ENCODE measurements at places on chromosomes 1 and 21. TPM values are rescaled to one million over a fixed set of nuclear protein-coding genes. Genes with fewer than 3 reads are reported as not detected.

- H3K27me3 ChIP-seq: no peaks in the 10 kb centered on the region
- no peaks in the 10 kb centered on the region for H3K4me1 ChIP-seq
- no peaks in the 10 kb centered on the region for H3K36me3 ChIP-seq
Measured at GRCh38 chr1:93734999-93735398, 53.4 kb upstream of the BCAR3 start.

DNA sequence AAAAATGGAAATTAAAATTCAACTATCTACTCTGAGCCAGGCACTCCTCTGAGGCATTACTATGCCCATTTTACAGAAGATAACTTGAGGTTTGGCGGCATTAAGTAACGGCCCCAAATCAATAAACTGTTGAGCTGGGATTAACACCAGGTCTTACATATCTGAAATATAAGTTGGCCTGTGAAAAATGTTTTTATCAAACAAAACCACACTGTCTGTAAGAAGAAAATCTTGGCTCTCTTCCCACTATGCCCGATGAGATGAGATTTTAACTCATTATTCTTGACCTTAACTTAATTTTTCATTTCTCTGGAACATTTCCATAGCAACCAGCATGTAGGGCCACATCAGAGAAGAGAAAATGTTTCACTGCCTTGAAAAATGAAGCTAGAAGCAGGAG lies 21.8 kb downstream of the RC3H1 start:
- H3K4me3 ChIP-seq: no peak overlapping the region
- H3K27ac ChIP-seq: peak overlapping the region; percentile 89
- peaks cover 6% of the 10 kb centered on the region for H3K36me3 ChIP-seq
- DNase-seq: no peak
- no peaks in the 10 kb centered on the region for H3K27me3 ChIP-seq

- no peak overlapping the region for H3K4me3 ChIP-seq
- no peak overlapping the region for H3K27ac ChIP-seq
- DNase-seq: no peak
- no peaks in the 10 kb centered on the region for H3K27me3 ChIP-seq
Measured at GRCh38 chr1:97044159-97044760, 322.7 kb downstream of the PTBP2 start.

DNA sequence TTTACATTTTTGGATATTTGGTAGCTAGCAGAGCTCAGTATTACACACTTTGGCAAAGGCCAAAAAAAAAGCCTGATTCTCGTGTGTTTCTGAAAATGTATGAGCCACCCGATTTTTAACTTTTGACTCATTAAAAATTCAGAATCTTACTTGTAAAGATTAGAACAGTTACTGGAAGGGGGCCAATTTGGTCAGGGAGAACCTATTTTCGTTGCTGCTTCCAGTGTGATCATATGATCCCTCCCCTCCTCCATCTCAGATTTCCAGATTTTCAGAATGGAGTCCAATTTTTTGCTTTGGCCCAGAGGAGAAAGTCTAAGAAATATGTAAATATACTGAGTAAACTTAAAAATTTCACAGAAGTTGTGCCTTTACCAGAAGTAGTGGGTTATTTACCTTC lies 3.2 kb upstream of the OR2AK2 start:
- no peaks in the 10 kb centered on the region for H3K27me3 ChIP-seq
- peaks cover 5% of the 10 kb centered on the region for H3K36me3 ChIP-seq
- no peak for DNase-seq
- no peak overlapping the region for H3K27ac ChIP-seq
- no peak overlapping the region for H3K4me3 ChIP-seq
- H3K4me1 ChIP-seq: no peaks in the 10 kb centered on the region

DNA sequence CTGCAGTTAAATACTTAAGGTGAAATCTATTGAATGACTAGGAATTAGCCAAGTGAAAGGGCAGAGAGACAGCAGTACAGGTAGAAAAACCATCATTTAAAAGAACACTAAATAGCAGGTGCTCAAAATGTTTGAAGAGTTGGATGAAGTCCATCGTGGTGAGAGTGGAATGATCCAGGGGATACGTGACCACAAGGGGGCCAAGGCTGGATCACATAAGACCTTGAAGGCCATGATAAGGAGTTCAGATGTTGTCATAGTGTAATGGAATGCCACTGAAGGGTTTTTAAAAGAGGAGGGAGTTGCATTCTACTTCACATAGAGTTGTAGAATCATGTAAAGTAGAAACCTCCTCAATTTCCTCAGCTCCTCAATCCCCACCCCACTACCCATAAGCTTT lies 34.8 kb upstream of the HOOK1 start:
- H3K36me3 ChIP-seq: no peaks in the 10 kb centered on the region
- H3K4me1 ChIP-seq: no peaks in the 10 kb centered on the region
- H3K4me3 ChIP-seq: no peak overlapping the region
- no peaks in the 10 kb centered on the region for H3K27me3 ChIP-seq
- no peak overlapping the region for H3K27ac ChIP-seq

GRCh38 chr1:29539971-29540370 lies 303.6 kb downstream of the PTPRU start:
- DNase-seq: no peak
- peaks cover 37% of the 10 kb centered on the region for H3K27me3 ChIP-seq
- no peak overlapping the region for H3K27ac ChIP-seq
- no peaks in the 10 kb centered on the region for H3K36me3 ChIP-seq
- no peak overlapping the region for H3K4me3 ChIP-seq
- no peaks in the 10 kb centered on the region for H3K4me1 ChIP-seq

DNA sequence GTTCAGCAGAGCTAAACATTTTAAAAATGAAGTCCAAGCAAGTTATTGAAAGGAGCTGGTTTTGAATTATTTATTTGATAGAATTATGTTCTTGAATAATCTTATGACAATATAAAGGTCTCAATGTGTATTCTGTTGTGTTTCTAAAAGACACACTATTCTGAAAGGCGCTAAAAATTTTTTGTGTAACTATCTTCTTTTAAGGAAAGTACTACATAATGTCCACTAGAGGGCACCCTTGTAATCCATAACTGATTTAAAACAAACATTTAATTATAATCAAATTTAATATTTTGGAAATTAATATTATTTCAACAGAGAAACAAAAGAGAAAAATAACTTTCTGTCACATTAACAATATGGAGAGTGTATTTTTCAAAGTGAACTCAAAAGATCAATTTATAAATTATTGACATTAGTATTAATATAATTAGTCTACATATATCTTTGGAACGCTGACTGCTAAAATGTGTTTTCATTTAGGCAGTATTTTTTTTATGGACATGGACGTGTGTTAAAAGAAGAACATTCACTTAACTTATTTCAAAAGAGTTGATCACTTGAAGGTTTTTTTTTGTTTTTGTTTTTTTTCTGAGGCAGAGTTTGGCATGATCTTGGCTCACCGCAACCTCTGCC lies 248.4 kb downstream of the DENND1B start:
- no peak overlapping the region for H3K4me3 ChIP-seq
- H3K27ac ChIP-seq: no peak overlapping the region
- no peaks in the 10 kb centered on the region for H3K27me3 ChIP-seq
- no peaks in the 10 kb centered on the region for H3K36me3 ChIP-seq
- peaks cover 4% of the 10 kb centered on the region for H3K4me1 ChIP-seq

GRCh38 chr1:164617377-164618201 lies 58.6 kb downstream of the PBX1 start:
- no peaks in the 10 kb centered on the region for H3K27me3 ChIP-seq
- H3K27ac ChIP-seq: no peak overlapping the region
- H3K4me3 ChIP-seq: no peak overlapping the region

PTAFR gene
- 0.18 TPM for total RNA-seq

VAV3 gene
- total RNA-seq: 3.2 TPM

HEYL gene
- 5.6 TPM for total RNA-seq
